ENCODE measurements at places on chromosomes 11 and 22. TPM values are rescaled to one million over a fixed set of nuclear protein-coding genes. Genes with fewer than 3 reads are reported as not detected.

DNA sequence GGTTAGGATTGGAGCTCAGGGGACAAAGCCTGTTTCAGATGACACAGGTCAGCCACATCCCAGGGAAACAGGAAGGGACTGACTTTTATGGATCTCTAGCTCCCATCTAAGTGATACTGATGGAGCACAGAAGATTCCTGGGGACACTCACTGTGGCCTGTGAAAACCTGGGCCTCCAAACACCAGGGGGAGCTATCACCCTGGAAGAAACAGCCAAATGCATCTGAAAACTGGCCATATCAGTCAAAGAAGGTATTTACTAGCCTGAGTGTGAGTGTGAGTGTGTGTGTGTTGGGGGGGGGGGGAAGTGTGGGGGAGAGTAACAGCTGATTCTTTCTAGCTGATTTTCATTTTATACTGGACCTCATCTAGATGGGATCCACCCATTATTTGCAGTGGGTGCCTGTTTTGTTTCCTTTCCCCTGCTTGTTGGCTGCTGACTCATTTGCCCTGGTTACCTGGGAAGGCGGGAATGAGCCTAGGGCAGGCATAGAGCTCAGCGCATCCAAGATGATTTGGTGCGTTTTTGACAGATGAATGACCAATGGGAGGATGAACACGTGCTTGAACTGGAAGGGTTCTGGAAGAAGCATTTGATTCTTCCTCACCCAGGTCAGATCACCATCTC, 284.0 kb downstream of the KIRREL3 start:
- peak; percentile 61 for DNase-seq

DNA sequence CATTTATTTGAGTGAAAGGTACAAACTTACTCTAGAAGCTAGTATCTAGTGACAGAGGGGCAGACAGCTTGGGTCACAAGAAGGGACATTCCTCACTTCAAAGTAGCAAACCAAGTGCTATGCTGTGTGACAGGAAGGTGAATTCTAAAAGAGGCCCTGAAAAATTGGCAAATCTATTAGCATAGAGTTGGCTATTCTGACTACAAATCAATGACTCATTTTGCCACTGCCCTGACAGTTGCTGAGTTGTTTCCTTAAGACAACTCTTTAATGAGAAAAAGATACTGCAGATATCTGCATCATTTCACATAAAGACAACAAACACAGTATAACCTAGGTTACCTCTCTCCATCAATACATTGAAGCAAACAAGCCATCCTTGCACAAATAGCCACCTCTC, 524.0 kb upstream of the LRRC4C start:
- no peak for DNase-seq

- DNase-seq, result peak; percentile 75
Measured at GRCh38 chr11:83836883-83837654, 550.9 kb upstream of the CCDC90B start.

GRCh38 chr22:39090426-39091064, 6.5 kb upstream of the APOBEC3H start:
- DNase-seq, result no peak

- DNase-seq, result no peak
Measured at GRCh38 chr11:102070766-102071165, 23.5 kb downstream of the CFAP300 start.

DNA sequence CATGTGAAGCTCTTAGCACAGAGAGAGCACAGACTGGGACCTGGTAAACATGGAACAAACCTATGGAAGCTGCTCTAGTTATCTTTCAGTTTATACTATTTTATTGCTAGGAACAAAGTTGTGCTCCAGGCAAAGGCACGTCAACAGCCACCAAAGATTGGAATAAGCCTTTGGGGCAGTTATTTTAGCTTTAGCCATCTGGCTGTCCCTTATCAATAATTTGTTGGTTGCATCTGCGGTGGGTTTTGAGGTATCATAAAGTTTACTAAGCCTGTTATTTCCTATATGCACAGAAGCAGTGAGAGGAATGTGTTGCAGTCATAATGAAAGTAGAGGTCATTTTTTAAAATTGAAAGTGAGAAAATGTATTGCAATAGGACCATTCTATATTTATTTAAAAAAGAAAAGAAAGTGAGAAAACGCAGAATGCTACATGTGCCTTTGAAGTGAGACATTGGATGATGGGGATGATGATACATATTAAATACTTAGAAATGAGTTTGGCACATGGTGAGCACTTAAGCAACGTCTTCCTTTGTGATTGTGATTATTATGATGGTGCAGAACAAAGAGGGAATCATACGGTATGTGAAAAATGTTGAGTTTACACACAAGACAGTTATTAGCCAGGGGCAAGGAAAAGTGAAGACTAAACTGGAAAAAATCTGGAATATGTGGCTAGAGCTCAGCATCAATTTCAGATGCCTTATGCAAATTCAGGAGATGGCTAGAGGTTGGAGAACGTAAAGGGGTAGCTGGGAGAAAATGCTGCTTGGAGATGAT, 58.3 kb downstream of the PRR5L start:
- DNase-seq, result no peak

DNA sequence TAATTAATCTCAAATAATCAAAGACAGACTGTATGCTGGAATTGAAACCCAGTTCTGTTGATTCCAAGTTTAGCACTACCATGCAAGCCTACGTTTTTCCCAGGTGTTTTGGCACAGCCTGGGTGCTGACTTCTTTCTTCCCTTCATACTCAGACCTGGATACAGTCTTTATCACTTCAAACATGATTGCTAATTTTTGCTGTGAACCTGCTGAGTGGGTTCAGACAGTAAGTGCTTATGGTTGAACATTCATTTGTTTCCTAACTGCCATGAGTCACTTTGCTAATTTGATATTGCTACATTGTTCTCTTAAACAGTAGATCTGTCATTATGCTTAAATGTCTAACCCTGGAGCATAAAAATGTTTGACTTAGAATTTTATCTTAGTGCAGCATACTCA, 12.2 kb downstream of the PAAF1 start:
- DNase-seq, result no peak

DNA sequence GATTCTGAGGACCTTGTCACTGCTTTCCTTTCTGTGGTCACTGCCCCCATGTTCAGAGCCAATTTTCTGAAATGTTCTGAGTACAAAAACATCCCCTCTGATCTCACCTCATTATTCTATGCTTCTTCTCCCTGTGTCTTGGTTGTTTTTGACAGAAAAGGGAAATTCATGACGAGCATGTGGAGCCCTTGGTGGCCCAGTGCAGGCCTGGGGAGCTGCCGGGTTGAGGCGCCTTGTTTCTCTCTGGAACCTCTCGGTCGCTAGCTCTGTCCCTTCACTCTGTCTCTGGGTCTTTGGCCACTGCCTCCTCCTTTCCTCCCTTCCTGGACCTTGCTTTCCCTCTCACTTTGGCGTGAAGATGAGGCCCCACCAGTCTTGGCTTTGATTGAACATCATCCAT, 63.0 kb upstream of the THY1 start:
- no peak for DNase-seq

GRCh38 chr22:37870273-37870672, 21.1 kb downstream of the EIF3L start:
- no peak for DNase-seq

GRCh38 chr11:45599161-45599943, 66.1 kb downstream of the CHST1 start:
- no peak for DNase-seq

DNA sequence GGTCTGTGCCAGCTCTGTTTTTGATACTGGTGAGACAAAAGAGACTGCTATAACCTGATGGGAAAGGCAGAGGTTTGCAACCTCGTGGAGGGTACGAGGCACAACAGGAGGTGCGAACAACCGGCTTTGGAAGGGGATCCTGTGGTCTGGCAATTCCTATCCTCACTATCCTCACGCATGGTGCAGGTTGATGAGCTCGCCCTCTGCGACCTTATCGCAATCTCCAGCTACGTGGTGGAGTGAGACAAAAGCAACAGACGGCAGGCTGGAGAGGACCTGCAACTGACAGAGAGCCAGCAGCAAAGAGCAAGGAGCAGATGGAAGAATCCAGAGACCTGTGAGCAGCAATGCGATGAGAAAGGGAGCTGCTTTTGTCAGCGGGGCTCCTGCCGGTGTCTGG, 47.3 kb upstream of the TSKU start:
- DNase-seq, result no peak

DNA sequence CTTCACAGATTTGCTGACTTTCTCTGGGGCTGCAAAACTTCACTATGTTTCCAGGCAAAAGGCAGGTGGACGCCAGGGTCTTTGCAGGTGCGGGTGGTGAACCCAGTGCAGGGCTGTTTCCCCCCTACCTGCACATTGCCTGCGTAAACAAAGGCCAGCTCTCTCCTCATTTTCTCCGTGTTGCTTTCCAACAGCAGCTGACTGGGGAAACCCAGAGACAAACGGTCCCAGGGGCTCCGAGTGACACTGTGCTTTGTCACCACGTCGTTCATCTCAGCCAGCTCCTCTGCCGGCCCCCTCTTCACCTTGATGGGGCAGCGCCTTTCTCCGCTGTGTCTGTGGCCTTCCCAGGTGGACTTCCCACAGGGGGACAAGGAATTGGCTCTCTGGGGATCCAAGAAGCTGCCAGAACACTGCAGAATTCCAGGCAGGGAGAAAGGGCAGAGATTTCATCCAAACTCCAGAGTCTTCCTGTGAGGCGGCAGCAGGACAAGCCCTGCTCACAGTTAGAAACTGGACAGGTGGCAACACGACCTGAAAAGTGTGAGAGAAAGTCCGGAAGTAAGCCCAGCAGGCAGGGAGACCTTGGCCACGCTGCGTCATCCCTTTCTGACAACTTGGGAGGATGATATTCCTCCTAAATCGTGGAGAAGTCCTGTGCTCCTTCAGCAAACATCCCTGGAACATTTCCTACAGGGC, 1493.7 kb downstream of the TBC1D22A start:
- no peak for DNase-seq

DNA sequence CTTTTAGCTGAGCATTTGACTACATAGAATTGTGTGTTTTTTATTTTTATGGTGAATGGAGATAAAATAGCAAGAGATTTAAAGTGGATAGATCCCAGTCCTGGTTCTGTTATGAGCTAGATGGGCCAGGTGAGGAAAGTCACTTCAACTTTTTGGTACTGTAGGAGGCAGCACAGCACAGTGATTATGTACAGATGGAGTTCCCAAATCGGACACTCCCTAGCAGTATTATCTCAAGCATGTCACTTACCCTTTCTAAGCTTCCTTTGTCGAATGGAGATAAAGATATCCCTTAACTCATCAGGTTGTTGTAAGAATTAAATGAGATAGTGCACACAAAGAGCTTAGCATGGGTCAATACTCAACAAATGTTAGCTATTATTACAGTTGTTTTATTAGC, 5.3 kb downstream of the EXPH5 start:
- no peak for DNase-seq

GRCh38 chr22:50524676-50525103, 708 bp downstream of the SCO2 start:
- DNase-seq, result no peak

GRCh38 chr11:35593143-35593542, 25.1 kb upstream of the FJX1 start:
- DNase-seq, result no peak

DNA sequence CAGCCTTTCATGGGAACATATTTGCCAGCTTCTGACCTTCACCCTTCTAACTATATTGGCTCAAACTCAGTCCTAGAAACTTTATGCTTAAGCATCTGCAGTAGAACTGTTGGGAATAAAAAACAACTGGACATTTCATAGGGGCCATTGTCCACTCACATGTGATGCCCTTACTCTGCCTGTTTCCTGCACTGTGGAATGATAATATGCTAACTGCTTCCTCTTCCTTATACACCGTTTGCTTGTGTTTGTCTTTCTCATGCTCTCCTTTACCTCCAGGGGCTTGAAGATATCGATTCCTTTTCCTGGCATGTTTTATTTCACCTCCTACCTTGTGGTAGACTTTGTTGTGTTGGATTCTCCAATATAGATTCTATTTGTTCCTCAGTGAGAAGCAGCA, 333.0 kb upstream of the DDI1 start:
- DNase-seq, result no peak

DNA sequence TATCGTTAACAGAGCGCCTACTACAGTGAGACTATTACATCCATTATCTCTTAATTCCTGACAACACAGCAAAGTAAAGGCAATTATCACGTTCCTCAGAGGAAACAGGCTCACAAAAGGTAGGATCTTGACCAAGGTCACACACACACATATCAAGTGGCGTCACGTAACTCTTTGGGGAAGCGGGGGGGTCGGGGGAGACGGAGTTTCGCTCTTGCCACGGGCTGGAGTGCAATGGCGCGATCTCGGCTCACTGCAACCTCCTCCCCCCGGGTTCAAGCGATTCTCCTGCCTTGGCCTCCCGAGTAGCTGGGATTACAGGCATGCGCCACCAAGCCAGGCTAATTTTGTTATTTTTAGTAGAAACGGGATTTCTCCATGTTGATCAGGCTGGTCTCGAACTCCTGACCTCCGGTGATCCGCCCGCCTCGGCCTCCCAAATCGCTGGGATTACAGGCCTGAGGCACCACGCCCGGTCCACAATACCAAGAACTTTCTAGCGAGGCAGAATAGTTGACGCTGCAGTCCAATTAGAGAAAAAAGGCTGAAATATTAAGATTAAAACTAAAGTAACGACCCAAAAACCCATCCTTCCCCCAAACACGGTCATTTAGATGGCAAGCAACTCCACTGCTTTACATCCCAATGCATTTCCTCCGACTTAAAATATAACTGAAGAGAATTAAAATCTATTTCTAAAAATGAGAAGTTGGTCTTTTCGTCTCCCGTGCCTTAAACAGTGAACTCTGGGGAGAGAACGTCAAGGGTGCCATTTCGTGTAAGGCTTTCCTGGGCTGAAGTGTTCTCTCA, 1.2 kb downstream of the DDX17 start:
- DNase-seq, result peak; percentile 29

DNA sequence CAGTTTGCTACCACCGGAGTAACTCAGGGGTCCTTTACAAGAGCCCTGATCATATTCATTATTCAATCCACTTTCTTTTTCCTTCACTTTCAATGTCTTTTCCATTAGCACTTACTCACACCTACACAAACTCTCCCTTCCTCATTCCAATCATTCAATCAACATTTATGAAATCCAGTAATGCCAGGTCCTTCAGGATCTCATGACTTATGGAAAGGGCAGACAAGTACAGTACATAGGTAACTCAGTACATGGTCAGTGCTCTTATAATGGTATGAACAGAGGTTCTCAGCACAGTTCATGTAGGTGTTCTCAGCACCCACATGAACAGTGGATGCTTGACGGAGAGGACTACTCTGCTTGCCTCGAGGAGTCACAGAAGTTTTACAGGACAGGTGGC, 106.6 kb downstream of the USP35 start:
- DNase-seq, result no peak

The ISX gene
- total RNA-seq, result not detected

The PRG3 gene
- not detected for total RNA-seq

The SLC22A8 gene
- not detected for total RNA-seq

The PLAAT4 gene
- total RNA-seq, result not detected

The MYRF gene
- 5.8 TPM for total RNA-seq

The DPAGT1 gene
- total RNA-seq, result 13.4 TPM

The OR4X2 gene
- not detected for total RNA-seq

The ANO9 gene
- total RNA-seq, result 1.3 TPM

The PRODH gene
- total RNA-seq, result 18.8 TPM

The OR4A15 gene
- not detected for total RNA-seq

All from neural progenitor cell (in vitro differentiated cells).